ENCODE measurements at places on chromosomes 2 and 18.

- DNase-seq, result peak; percentile 38
Observed at GRCh38 chr18:48065601-48065995, 135.1 kb upstream of the SMAD2 start.

DNA sequence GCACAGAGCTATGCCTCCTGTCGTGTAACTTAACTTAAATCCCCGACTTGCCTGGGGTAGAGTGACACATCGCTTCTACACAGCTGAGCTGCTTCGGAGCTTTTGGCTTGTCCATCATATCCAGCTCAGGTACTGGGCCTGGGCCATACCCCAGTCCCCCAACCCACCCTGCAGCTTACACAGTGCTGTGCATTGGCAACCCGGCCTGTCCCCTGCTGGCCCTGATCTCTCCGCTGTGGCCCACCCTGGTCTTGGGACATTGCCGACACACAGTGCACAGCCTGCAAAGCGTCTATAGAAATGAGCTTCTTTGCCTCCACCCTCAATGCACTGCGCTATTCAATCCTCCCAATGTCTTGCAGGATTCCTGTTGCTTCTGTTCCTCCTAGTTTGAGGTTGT is 342.8 kb upstream of the RAB6C start:
- no peak for DNase-seq

DNA sequence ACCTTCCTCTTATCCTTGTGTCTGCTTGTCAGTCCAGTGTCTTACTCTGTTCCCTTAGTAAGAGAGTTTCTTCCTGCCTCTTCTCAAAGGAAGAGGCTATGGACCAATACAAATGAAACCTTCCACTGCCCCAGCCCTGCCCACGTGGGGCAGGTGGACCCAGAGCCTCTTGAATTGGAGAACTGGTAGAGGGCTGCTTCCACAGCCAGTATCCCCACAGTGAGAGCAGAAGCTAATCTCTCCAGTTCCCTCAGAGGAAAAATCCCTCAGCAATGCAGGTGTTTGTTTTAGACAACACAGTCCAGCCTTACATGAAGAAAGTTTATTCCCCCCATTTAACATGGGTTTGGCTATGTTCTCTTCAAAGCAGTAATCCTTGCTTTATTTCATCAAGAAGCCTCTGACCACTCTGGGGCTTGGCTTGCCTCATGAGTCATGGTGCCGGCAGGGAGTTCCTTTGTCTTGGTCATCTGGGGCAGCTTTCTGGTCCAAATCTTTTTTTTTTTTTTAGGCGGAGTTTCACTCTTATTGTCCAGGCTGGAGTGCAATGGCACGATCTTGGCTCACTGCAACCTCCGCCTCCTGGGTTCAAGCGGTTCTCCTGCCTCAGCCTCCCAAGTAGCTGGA is 6.5 kb upstream of the CYBRD1 start:
- DNase-seq, result peak; percentile 43

GRCh38 chr2:38527338-38528007 is 75.3 kb downstream of the HNRNPLL start:
- no peak for DNase-seq

DNA sequence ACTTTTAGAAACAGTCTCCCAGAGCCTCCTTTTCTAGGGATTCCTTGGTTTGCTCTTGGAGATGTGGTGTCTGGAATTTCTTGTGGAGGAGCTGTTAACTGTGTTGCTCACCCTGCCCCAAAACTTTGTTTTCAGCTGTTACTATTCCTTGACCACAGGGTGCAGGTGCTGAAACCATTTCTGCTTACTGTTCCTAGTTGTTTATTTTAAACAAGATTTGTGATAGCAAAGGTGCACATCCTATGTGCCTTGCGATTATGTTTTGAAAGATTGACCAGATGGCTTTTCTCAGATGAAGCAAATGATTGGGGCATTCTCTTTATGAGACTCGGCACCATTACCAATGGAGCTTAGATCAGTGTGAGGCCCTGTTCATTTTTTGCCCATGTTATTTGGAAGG is 111.2 kb downstream of the RAB3GAP1 start:
- DNase-seq, result no peak

DNA sequence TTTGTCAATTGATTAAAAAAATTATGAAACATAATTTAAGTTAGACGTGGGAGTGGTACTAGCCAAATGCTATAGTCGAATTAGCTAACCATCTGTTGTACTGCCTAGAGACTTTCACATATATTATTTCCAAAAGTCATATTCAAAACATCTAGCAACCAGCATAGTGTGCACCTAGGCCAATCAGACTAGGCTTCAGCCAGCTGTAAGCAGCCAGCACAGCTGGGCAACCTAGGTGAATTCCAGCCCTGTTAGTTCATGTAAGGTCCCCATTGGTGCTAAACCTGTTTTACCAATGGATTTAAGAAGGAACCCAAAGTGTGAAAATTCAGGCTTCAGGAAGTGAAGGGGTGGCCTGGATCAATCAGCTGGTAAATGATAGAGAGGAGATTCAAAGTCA is 144.3 kb downstream of the BCL2 start:
- DNase-seq, result no peak

DNA sequence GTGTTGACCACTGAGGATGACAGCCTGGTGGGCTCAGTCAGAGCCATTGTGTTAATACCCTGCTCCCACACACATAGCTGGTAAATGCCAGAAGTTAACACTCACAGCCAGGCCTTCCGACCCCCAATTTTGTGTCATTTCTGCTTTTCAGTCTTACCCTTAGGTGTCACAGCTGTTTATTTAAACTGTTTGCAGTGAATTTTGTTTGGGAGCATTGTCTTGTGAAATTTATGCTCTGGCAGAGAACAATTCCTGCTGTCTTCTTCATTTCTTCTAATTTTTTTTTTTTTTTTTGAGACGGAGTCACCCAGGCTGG is 8.2 kb downstream of the LPIN1 start:
- DNase-seq, result no peak

DNA sequence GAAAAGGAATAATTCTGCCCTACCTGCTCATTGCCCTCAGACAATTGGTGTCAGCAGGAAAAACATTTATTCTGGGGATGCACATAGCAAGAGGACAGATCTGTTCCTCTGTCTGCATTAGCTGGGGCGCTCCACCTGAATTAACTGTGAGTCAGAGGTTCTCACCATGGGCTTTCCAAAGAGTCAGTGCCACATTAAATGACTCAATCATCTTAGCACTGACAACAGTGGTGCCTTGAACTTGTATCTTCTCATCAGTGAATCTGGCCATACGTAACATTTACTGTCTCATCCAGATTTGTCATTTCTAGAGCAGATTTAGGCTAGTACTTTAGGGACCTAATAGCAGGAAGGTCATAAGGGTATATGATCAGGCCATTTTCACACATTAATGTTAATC is 358.1 kb upstream of the CRIM1 start:
- no peak for DNase-seq

- no peak for DNase-seq
Observed at GRCh38 chr2:192669505-192670091, 474.9 kb upstream of the TMEFF2 start.

- DNase-seq, result no peak
Observed at GRCh38 chr2:203155406-203155805, 83.4 kb upstream of the CYP20A1 start.

DNA sequence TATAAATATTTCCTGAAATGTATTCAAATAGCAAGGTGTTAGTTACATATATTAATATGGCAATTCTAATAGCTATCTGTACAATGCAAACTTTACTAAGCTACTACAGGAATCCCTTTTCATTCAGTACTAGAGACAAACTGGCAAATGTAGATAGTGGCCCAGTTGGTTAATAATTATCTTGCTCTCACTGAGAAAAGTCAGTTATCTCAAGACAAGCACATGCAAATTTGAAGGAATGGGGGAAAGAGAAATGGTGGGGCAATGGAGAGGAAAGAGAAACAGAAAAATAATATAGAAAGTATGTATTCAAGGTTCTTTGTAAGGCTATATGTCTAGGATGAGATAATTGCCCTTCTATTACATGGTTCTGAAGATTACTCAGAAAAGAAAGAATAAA is 280.0 kb downstream of the FIGN start:
- DNase-seq, result no peak

- no peak for DNase-seq
Observed at GRCh38 chr2:197360744-197361156, 50.2 kb upstream of the ANKRD44 start.

- DNase-seq, result no peak
Observed at GRCh38 chr2:22912398-22912797, 472.6 kb upstream of the KLHL29 start.

DNA sequence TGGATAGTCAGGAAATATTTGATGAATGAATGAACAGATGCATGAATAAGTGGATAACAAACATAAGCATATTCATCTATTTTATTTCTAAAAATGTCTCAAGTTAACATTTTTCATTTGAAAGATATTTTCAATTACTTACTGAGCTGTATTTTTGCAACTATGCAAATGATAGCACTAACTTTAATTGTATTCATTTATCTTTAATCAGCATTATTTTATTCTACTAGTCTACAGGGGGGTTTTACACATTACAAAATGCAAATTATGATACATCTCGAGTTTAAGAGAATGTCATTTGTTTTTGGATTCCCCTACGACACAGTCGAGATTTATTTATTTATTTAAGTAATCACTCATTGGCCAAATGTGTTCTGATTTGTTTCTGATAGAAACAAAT is 530.6 kb downstream of the ERBB4 start:
- DNase-seq, result no peak

GRCh38 chr2:139495851-139496250 is 715.7 kb upstream of the NXPH2 start:
- no peak for DNase-seq

- no peak for DNase-seq
Observed at GRCh38 chr18:13623871-13624270, 102.5 kb downstream of the FAM210A start.

DNA sequence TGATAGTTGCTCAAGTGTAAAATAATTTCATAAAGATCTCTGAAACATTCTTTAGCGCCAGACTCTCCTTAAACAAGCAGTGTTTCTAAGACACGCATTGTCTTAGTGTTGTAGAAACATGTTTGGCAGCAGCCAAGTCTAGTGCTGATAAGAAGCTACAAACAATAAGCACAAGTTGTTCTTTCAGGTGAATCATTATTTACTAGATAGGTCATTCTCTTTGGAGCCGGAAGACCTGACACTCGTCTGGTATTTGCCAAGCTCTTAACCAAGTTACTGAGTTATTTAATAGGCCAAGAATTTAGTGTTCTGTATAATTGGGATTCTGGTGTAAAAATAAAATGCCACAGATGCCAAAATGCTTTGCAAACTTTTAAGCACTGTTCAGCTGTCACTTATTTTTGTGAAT is 852.1 kb downstream of the CPS1 start:
- no peak for DNase-seq

- no peak for DNase-seq
Observed at GRCh38 chr2:61937886-61938285, 32.4 kb downstream of the COMMD1 start.

GRCh38 chr18:77366720-77367641 is 117.3 kb downstream of the GALR1 start:
- DNase-seq, result no peak

DNA sequence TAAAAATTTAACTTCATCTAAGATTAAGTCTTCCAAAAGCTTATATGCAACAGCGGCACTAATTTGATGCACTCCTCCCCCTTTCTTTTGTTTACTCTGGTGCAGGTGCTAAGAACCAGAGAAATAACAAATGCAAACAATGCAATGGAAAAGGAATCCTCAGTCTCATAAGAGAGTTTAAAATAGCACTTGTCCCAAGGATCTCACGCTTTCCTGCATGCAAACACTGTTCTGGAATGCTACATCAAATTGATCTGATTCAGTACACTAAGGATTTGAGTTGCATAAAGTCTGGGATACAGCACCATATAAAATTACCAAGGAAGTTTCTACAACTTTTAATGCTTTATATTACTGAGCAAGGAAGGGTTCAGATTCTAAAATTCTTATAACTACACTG is 50.5 kb downstream of the SEPTIN10 start:
- no peak for DNase-seq

DNA sequence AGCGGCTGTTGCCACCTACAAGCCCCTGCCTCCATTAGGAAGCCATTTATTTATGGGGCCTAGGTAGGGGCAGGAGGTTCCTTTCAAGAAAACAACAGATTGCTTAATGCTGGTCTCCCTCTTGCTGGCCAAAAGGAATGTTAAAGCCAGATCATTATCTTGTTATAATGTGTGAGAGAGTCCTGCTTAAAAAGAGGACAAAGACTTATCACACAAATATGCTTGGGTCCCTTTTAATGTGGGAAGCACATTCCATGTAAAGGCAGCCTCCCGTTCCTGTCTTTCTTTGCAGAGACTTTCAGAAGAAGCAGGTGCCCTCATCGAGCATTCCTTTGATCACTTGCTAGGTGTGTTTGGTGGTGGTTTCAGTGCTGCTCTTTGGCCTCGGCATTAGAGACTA is 76.4 kb downstream of the AGAP1 start:
- no peak for DNase-seq

DNA sequence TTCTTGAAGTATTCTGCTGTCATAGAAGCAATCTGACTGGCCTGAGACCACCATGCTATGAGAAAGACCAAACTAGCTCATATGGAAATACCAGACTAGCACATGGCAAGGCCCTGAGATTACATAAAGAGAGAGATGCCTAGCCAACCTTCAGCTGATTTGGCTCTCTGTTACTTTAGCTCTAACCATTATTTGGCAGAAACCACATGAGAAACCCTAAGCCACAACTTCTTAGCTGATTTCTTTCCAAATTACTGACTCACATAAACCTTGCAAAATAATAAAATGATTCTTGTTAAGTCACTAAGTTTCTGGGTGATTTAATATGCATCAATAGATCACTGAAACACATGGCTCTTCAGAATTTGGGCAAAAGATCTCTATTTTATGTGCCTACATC is 295.0 kb upstream of the ZNF521 start:
- no peak for DNase-seq

DNA sequence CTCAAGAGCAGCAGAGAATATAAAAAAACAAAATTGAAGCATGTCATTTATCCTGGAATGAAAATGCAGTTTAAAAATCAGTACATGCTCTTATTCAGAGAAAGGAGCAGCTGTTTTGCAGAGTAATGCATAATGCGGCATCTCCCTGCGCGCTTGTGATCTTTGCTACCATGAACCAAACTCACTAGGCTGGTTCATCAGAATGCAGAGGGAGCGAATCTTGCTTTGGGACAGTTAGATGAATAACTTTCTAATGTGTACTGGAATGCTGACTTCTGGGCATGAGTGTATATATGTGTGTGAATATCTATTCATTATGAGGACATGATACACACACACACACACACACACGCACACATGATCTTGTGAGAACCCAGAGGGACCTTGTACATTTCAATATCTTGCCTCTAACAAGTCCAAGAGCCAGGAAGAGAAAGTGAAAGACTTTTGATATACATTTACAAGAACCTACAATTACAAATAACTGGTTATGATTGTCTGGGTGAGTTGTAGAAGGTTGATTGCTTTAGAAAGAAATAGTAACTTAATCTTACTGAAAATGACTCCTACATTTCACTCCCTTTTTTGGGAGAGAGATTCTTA is 54.1 kb upstream of the THOC1 start:
- DNase-seq, result no peak
